ENCODE measurements at places on chromosomes 2 and 18.

GRCh38 chr2:38498045-38498481 lies 104.7 kb downstream of the HNRNPLL start:
- no peak for DNase-seq

GRCh38 chr18:26386002-26386401 lies 159.8 kb downstream of the TAF4B start:
- DNase-seq, result no peak

DNA sequence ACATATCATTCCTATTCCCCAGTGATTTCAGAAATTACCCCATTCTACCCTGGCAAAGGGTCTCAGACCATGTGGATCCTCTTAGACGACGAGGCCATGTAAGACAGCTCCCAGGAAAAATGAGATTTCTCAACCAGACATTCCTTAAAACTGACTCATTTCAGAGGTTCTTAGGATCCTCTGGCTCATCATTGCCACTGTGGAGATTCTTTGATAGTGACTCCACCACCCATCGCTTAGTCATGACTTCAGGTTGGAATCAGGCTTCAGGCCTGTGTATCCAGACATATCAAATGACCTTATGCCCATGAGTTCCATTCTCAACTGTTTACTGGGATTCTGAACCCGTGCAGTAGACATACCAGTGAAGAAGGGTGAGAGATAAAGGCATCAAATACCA lies 245.6 kb upstream of the TCF4 start:
- DNase-seq, result no peak

DNA sequence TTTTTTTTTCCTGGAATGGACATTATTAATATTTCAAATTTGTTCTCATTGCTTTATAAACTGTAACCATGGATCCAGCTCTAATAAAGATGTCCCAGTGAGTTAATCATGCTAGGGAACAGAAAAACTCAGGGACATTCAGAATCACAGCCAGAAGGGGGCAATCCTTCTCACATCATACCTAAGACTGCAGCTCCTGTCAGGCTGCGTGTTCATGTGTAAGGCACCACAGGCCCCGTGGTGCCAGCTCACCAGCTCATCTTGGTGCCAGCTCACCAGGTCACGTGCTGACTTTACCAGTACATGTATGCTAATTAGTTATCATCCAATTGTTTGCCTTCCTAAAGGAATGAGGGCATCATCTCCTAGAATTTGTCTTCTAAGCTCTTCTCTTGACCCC lies 84.7 kb upstream of the NEDD4L start:
- DNase-seq, result no peak

DNA sequence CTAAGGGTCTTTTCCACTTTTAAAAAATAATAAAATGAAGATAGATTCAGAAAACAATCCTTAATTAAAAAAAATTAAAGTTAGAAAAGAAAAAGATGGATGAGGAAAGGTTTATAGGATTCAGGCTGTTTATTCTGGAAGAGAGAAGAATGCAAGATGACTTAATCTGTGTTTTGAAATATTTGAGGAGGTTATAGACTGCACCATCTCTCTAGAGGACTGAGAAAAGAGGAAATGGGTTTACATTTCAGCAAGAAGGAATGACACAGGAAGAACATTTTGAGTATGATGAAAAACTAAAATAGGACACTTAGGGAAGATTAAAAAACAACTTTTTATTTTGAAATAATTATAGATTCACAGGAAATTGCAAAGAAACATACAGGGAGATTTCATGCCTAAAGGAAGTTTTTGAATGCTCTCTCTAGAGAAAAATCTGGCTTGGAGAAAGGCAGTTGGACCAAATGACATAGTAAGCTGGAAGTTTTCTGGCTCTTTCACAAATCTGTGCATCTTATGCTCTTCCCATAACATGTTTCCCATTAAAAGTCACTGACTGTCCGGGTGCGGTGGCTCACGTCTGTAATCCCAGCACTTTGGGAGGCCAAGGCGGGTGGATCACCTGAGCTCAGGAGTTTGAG lies 75.0 kb downstream of the CERS6 start:
- DNase-seq, result no peak

- DNase-seq, result no peak
These were observed 119.6 kb downstream of the SLC8A1 start for GRCh38 chr2:40332191-40332826.

- no peak for DNase-seq
These were observed 261.8 kb upstream of the RAB6C start for GRCh38 chr2:129717560-129718130.

GRCh38 chr2:98805412-98806171 lies 74.7 kb upstream of the MGAT4A start:
- no peak for DNase-seq

DNA sequence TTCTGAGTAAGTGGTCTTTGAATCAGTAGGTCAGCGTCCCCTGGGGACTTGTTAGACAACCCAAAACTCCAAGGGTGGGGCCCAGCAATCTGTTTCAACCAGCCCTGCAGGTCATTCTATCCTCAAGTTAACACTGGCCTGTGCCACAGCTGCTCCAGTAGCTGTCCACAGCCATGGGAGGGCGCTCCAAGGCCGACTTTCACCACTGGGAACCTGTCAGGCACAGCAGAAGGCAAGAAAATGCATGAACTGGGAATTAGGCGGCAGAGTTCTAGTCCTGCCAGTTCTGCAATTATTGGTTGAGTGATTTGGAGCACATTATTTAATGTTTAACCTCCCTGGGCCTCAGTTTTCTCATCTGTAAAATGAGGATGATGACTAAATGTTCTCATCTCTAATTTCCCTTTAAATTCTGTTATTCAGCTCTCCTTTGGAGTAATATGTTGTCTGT lies 17.4 kb upstream of the MRPL33 start:
- peak; percentile 73 for DNase-seq

DNA sequence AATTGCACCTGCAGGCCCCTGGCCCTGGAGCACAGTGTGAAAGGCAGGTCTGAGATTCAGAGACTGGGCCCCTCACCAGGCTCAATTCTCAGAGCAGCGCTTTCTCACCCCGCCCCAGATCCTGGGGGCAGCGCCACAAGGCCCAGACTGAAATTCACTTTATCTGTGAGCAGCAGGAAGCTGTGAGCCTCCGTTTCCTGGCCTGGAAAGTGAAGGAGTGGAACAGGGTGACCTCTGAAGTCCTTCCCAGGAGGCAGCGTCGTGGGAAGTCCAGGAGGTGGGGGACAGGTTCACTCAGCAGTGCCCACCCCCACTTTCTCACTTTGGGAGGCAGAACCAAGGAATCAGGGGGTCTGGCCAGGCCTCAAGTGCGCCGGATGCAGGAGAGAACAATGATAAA lies 235.4 kb downstream of the NDUFA10 start:
- DNase-seq, result no peak

DNA sequence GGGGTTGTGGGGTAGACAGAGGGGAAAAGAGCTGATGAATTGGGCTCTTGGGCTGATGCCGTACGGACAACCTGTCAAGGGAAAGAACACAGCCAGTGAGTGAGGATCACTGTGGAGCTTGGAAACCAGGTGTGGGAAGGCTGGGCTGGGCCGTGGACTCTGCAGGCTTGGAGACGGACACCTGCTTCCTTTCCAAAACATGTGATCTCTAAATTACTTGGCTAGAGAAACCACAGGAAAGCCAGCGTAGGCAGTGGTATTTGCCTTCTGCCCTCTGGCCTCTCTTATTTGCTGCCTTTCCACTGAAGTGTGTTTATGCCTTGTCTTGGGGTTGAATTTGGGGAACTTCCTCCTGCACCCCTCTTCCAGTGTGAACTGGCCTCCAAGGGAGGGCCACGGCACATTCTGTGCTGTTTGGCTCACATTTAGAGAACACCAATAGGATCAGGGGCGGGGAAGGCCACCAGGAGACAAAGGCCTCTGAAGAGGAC lies 267.7 kb downstream of the PRKCE start:
- no peak for DNase-seq

DNA sequence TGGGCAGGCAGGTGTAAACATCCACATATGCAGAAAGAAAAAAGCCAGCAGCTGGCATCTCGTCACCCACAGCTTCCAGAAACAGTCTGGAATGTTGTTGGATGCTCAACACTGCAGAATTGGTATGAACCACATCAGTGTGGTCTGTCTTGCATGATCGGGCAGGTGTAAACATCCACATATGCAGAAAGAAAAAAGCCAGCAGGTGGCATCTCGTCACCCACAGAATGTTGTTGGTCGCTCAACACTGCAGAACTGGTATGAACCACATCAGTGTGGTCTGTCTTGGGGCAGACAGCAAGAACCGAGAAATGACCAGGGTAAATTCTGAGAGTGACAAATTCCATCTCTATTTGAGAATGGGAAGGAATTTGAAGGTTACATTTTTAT lies 39.6 kb downstream of the DOCK10 start:
- no peak for DNase-seq

GRCh38 chr18:50162486-50163304 lies 32.3 kb downstream of the MYO5B start:
- DNase-seq, result no peak

- DNase-seq, result peak; percentile 54
These were observed 121.0 kb upstream of the SLC39A10 start for GRCh38 chr2:195535911-195536522.

DNA sequence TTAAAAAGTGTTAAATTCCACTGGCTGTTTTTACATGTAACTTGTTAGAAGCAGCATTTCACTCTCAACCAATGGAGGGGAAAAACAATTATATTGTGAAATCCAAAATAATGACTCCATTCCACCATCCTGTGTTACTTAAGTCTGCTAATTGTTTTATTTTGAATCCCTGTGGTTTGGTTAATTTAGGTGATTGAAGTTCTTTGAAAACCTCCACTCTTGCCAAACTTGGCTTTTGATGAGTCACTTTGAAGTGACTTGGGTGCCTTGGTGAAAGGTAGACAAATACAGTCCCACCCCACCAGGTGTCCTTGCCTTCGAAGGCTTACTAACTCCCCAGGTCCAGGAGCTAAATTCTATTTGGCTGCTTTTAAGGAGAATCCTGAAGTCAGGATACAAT lies 1303.8 kb upstream of the NRXN1 start:
- DNase-seq, result no peak

- DNase-seq, result peak; percentile 32
These were observed 35.3 kb downstream of the SPRED2 start for GRCh38 chr2:65397122-65397521.

DNA sequence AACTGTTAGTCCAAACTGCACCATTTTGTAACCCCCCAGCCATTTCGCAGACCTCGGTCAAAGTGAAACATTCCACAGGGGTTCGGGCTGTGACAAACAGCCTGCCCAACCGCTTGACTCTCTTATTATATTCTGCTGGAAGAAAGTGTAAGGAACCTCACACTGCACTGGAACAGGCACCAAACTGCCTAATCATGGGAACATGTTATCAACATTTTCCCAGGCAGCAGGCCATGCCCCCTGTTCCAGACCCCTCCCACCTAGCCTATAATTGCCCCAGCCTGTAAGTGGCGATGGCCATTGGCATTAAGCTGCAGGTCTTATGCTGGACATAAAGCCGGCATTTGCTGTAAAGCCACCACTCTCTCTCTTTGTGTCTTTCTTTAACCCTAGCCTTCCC lies 16.9 kb downstream of the LYG2 start:
- DNase-seq, result no peak

DNA sequence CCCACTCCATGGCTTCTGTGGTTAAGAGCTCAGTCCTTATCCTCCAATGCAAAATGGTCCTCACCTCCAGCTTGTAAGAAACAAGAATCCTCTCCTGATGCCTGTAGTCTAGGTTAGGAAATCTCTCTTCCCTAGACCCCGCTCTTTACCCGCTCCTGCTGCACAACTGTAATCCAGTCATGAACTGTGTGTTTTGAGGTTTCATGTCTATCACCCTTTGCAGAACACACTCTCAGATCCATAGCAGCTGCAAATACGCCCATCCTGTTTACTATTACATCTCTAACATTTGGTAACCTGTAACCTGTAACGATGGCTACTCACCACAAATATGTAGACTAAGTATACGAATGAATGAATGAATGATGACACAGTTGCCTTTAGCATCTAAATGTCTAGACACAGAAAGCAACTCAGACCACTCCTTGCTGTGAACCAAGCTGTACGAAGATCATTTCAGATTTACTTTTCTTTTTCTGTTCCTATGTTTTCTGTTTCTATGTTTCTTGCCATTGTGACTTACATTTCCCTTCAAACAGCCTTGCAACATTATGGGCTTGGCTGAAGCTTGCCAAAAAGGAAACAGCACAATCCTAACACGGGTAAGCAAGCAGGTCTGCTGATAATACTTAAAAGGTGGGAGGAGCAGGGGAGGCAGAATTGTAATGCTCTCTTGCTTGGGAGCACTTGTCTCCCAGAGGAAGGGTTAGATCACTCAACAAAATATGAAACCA lies 53.7 kb downstream of the EPHA4 start:
- DNase-seq, result no peak

DNA sequence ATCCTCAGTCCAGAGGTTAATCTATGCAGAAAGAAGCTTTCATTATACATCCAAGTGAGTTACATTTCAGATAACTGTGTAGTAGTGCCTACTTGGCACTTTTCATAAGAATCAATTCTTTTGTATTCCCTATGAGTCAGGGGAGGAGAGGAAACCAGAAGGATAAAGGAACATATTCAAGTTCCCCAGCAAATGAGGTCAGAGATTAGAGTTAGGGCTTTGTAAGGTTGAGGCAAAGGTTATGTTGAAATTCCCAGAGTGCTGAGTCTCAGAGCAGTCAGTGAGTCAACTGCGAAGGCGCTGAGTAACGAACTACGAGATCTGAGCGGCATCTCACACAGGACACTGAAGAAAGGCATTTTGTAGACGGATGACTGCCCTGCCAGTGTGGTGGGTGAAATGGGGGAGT lies 25.1 kb upstream of the ME2 start:
- no peak for DNase-seq

GRCh38 chr2:102155703-102156515 lies 13.4 kb downstream of the IL1R1 start:
- no peak for DNase-seq

GRCh38 chr18:31206787-31207381 lies 44.2 kb upstream of the DSC1 start:
- DNase-seq, result no peak

DNA sequence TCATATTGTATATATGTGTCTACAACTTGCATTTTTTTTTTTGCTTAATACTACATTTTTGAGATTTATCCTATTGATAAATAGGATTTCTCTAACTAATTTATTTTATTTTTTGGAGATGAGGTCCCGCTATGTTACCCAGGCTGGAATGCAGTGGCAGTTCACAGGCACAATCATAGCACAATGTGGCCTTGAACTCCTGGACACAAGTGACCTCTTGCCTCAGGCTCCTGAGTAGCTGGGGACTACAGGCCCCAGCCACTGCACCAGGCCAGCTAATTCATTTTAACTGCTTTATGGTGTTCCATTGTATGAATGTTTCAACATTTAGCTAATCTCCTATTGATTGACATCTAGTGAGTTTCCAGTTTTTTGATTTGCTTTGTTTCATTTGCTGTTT lies 16.8 kb upstream of the CLASP1 start:
- DNase-seq, result no peak

DNA sequence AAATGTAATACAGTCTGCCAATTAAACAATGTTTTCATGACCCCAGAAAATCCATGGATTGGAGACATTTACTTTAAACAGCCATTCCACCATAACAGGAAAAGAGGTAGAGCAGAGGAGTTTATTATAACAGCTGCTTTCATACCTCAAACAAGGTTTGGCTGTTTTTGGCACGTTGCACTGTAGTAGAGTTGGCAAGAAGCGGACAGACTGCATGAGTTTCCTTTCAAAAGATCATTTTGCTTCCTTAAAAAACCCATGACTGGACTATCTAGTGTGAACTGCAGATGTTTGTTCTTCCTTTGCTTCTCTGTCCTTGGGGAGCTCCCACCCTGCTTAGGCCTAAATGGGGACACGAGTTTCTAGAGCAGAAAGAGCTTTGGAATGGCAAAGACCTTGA lies 108.5 kb upstream of the THOC1 start:
- no peak for DNase-seq

Measured in stimulated activated CD8-positive, alpha-beta memory T cell treated with anti-CD3 and anti-CD28 coated beads, Interleukin-2, amount 100 ng/mL, for 48 hours (primary cell).